NCI-H1417 (cell line): ENCODE measurements at places on chromosomes 12 and 14.

DNA sequence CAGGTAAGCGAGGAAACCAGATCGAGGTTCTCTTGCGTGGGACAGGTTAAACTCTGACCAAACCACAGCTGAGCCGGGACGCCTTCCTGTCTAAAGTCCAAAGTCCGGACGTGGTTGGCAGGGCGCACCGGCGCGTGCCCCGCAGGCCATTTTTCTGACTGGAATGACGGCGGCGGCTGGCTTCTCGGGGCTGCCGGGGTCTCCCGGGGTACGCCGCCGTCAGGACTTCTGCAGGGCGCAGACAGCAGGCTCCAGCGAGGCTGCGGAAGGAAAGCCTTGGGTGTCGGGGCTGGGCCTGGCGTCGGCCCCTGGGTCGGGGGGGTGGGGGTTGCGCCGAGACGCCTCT, 32.8 kb downstream of the MIA2 start:
- no peak for DNase-seq

DNA sequence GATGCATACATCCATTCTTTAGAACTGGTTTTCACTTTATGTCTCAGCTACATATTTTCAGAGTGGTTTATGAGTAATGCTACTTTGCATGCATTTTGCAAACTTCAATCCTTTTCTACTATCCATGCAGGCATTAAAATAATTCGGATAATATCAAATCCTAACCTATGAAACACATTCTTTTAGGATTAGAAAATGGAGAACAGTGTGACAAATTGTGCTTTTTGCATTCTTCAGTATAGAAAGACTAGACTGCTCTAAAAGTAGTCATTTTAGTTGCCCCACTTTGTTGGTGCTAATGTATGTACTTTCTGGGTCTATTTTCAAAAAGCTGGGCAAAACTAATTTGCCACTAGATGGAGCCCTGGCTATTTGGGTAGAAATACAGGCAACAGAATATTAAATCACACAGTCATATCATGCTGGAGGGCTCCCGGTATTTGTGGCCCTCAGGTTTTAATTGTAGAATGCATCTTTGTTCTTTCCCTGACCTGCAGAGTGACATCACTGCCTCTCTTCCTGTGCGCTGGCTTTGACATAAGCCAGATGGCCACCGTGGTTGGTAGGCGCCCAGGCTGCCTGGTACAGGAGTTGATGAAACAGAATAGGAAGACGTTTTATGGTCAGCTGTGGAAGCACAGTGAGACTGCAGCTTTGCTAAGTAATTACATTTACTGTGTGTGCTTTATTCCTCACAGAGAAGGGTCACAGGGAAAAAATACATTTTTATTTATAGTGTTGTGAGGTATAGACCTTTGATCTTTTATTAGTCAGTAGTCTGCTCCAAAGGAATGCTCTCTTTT, 28.1 kb downstream of the MSRB3 start:
- peak; percentile 12 for DNase-seq

DNA sequence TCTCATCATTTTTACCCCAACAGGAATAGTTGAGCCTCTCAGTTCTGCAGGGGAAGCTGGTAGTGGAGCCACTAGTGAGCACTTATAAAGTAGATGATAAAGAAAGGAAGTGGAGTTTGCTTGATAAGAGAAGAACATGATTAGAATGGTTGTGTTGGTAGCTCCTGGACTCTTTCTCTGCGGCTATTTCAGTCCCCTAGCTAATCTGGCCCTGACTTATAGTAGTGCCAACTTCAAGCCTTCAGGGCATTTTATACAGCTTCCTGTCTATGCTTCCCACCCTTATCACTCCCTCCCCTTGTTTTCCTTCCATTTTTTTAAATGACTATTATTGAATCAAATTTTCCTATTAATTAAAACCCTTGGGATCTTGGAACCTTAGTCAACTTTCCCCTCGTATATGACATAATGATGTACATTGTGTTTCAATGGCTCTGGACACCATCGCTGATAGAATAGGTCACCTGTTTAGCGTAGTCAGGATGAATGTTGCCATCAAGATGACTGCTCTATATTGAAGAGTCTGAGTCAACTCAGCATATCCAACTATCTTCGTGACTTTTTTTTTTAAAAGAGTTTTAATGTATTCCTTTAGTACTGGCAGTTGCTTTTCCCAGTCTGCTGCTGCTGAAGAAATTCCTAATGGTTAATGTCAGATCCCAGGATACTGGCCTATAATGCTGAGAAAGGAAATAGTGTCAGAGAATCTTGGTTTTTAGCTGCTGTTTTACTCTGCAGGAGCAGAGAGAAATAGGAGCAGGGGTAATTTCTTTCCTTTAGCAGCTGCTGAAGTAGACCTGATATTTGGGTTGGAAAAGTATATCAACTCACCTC, 16.2 kb upstream of the PCNX1 start:
- no peak for DNase-seq

GRCh38 chr12:86118161-86118560, 138.0 kb downstream of the MGAT4C start:
- DNase-seq, result no peak

- no peak for DNase-seq
These were observed 44.2 kb downstream of the GPR137C start for GRCh38 chr14:52596861-52597260.

- DNase-seq, result peak; percentile 46
These were observed 1.5 kb downstream of the WNT10B start for GRCh38 chr12:48969833-48970701.

DNA sequence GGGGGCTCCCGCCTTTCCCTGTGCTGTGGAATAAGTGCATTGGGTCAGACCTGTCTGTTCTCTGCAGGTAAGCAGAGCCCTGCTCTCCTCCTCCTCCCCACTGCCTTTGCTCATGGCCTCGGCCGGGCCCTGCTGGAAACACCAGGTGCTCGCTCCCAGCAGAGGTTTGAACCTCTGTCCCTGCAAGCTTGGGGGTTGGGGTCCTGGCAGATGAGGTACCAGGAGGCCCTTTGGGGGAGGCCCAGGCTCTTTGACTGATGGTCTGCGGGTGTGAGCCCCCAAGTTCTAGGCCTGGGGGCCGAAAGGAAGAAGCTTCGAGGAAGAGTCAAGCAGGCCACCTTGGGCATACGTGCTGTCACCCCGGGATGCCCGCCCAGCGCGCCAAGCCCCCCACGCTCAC, 22.1 kb upstream of the CEP170B start:
- DNase-seq, result no peak

GRCh38 chr14:58914279-58914855, 274.1 kb upstream of the DAAM1 start:
- DNase-seq, result no peak
